ENCODE measurements at places on chromosomes 6 and 20.

DNA sequence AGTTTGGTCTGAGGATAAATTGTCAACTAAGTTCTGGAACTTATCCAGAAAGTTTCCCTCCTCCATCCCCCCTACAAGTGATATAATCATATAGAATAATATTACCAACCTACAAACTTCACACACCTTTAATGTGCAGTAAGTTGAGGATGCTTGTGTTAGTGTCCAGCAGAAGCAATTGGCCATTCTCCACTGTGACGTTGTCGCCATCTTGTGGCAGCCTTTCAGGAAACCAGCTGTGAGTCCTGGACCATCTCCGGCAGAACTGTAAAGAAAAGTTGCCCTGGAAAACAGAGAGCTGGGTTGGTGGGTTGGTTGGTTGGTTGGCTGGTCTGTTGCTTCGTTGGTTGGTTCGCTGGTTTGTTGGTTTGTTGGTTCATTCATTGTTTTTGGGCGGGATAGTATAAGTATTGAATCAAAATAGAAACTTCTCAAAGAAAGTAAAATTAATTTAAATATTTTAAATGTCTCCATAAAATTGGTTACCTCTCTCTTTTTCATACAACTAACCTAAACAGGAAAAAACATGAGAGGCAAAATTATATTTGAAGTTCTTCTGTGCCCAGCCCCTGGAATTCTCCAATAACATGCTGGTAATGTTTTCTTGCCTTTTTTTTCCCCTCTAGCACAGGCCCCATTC, 127.5 kb downstream of the PKHD1 start:
- DNase-seq, result peak; percentile 61

- no peak for DNase-seq
These were observed 62.0 kb downstream of the HIVEP2 start for GRCh38 chr6:142883011-142883410.

- DNase-seq, result no peak
These were observed 4.8 kb downstream of the CST5 start for GRCh38 chr20:23874747-23875146.

GRCh38 chr6:142429195-142429594, 127.4 kb downstream of the ADGRG6 start:
- DNase-seq, result no peak

DNA sequence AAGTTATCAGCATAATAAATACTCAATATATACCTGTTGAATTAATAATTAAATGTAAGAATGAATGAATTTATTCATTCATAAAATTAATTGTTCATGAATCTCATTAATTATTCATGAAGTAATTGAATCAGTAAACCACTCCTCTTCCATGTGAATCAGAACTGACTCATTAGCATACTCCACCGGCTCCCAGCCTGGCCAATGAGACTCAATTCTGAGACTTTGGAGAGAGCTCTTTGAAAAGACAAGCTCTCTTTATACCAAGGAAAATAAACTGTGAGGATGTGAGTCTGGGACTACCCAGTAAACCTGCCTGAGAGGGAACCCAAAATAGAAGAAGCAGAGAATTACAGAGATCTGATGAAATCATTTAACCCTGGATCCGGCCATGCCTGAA, 8.4 kb upstream of the SLC2A10 start:
- DNase-seq, result no peak

- DNase-seq, result peak; percentile 81
These were observed 6.2 kb upstream of the ZNF311 start for GRCh38 chr6:29011276-29011734.

DNA sequence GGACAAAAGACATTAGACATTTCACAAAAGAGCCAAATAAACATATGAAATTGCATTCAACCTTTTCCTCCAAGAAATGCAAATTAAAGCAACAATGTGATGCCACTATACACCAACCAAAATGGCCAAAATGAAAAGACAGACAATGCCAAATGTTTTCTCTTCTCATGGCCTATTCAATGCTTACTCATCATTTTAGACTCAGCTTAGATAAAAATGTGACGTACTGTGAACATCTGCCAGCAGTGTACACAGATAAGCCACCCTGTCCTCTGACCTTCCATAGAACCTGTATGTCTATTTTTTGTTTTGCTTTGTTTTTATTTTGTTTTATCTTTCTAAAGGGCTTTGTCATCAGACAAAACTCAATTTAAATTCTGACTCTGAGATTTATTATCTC, 385.2 kb downstream of the FRK start:
- no peak for DNase-seq

- no peak for DNase-seq
These were observed 265.4 kb downstream of the RIMS1 start for GRCh38 chr6:72151742-72152141.

- DNase-seq, result no peak
These were observed 414.9 kb downstream of the KIF16B start for GRCh38 chr20:16158090-16158975.

GRCh38 chr20:17709361-17710293, 9.9 kb downstream of the BANF2 start:
- no peak for DNase-seq

GRCh38 chr6:134245041-134245440, 72.9 kb downstream of the SGK1 start:
- no peak for DNase-seq

DNA sequence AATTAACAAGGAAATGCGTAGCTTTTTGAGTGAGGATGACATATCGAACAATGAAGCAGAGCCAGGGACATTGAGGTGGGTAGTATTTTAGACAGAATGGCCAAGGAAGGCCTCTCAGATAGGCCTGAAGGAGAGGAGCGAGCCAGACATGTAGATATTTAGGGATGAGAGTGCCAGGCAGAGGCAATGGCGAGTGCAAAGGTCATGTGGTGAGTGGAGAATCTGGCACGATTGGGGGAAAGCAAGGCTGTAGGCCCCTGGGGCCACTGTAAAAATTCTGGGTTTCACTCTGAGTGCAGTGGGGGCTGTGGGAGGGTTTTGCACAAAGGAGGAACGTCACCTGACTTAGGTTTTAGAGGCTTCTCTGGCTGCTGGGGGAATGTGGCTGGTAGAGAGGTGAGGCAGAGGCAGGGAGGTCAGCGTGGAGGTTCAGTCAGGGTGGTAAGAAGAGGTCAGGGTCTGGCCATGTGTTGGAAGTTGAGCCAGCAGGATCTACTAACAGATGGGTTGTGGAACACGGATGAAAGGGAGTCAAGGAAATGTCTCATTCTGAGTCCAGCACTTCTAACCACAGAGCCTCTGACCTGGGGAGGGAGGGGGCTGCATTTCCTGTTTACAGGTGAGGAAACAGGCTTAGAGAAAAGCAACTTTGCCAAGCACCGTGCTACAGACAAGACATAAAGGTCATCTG, 11.3 kb downstream of the SIRPA start:
- no peak for DNase-seq

DNA sequence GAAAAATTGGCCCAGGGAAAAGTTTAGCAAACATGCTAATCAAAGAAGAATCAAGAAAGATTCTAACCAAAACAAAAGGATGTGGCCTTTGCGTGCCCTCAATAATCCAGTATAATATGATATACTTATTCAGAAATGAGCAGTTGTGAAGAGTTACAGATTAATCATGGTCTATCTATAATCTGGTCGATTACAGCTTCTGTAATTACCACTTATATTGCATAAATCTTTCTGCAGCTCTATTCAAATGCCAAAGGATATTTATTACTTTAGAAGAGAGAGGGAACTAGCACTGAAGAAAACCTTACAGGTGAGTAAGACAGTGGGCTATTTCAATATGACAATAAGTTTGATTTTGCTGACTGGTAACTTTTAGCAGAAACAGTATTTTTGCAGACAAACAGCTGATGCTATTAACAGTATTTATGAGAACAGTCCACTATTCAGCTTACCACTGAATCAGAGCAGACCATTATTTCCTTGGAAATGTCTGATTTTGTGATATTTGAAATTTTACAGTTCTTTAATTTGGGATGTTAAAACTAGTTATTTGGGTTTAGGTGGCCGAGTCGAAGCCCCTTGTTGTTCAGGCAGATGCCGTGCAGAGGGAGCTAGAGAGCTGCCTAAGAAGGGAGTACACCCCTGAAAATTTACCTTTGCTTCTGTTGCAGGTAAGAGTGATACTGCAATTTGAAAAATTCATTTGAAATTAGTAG, 92.2 kb downstream of the CEP57L1 start:
- DNase-seq, result peak; percentile 41

DNA sequence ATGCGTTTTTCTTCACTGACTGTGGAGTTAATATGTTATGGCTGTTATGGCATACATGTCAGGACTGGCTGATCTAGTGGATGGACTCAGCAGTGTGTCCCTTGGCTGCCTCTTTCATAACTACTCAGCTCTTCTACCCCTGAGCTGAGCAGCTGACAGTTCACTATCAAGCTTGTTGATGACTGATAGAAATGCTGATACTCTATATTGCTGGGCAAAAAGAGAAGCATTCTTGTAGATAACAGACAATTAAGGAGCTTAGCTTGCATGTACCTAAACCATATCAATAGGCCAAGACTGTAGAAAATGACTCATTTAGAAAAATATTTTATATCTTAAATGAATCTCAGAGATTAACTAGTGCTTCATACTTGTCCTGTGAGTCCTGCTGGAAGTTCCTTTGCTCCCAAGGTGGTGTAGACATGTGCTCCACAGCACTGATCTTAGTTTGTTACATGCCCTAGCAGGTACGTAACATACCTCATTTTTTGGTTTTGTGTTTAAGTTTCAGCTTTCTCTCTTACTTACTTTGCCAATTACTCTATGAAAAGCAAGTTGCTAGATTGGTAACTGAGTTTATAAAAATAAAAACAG, 236.9 kb downstream of the GMDS start:
- no peak for DNase-seq

DNA sequence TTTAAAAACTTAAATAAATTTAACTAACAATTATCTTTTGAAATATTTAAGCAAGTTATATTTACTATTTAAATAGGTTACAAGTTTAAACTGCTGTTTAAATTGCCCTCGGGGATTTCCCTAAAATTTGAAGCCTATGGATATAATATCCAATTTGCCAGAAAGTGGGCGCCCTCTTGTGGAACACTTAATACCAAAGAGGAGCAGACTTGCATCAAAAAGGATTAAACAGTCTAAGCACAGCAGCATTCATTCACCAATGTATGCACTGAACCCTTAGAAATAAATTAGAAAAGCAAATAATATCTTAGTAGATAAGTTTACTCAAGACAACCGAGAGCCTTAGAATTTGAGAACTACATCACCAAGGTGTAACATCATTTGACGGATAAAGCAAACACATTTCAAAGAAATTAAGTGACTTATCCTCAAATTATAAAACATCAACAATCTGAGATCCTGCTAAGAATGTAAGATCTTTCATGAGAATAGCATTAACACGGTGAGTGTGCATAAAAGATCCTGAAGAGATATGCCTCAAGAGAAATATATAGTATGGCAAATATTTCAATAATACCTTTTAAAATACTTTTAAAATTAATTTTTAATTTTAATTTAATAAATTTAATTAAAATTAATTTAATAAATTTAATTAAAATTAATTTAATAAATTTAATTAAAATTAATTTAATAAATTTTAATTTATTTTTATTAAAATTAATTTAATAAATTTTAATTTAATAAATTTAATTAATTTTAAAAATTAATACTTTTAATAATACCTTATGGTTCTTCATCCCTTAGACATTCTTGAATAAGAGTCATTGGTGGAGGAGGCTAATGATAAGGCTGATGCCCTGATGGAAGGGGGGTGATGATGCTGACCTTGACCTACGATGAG, 11.5 kb upstream of the MEP1A start:
- DNase-seq, result peak; percentile 58

DNA sequence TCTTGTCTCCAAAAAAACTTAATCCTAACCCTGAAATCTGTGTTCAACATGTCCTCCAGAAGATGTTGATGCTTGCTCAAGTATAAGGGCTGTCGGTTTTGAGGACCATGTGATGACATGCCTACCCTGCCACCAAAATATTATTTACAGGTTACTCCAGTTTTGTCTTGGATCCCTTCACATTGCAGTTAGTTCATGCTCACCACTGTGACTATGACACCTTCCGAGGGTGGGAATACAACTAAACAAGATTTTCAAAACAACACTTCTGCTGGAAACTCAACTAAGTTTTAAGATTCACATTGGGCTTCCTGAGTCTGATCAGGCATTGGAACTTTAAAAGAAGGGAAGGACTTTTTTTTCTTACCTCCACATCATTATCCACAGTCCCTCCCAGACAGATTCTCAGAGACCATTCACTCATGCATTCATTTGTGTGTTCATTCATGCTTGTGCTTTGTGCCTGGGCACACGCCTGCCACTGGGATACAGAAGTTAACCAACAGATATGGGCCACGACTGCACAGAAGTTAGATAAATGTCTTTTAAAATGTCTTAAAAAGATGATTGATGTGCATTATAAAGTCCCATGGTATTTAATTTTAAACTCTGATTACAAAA, 118.7 kb upstream of the GJE1 start:
- no peak for DNase-seq
